ENCODE measurements at places on chromosomes 16 and 17.

DNA sequence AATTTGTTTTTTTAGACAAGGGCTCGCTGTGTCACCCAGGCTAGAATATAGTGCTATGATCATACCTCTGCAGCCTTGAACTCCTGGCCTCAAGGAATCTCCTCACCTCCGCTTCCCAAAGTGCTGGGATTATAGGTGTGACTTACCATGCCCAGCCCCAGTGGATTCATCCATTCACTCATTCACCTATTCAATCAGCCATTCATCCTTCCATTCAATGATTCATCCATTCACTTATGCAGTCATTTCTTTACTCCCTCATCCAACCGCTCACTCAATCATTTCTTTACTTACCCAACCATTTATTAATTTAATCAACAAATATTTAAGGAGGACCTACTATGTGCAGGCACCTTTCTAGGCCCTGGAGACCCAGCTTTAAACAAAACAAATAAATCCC is 25.7 kb downstream of the DEXI start:
- no peak for DNase-seq

DNA sequence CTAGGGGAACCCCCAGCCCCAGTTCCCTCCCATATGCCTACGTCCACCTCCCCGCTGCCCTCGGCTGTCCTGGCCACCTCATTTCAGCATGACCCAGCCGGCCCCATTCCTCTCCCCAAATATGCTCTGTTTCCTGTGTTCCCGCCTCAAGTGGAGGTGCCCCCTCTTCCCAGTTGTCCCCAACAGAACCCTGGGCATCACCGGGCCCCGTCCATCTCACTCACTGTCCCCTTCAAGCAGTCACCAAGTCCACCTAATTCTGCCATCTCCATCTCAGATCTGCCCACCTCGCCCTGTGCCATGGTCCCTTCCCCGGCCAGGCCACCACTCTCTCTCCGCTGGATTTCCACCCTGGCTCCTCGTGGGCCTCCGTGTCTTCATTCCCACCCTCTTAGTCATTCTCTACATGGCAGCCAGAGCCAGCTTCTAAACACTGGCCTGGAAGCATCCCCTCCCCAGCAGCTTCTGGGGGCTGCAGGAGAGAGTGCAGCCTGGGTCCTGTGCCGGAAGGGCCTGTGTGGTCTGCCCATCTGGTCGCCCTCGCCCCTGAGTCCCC is 12.8 kb downstream of the CDK3 start:
- DNase-seq = no peak

DNA sequence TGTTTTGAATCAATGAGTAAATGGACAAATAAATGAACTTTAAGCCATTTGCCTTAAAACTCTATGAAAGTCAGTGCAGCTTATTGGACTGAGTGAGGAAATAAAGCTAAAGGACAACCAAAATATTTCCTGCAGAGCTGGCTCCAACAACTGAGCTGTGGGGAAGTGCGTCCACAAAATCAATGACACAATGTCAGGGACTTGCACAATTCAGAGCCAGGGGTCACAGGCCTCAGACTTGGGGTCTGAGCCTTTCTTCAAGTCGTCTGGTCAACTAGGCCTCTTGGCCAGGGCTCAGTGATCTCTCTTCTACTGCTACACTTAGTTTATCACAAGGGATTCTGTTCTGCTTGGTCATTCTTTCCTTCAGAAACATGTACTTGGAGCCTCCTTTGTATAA is 26.2 kb upstream of the RHBDL3 start:
- no peak for DNase-seq

- no peak for DNase-seq
Measured at GRCh38 chr16:4395055-4395726, 21.2 kb downstream of the CORO7 start.

- DNase-seq = no peak
Measured at GRCh38 chr16:8194794-8195193, 395.5 kb downstream of the TMEM114 start.

- no peak for DNase-seq
Measured at GRCh38 chr16:29007730-29008593, 23.1 kb downstream of the LAT start.

DNA sequence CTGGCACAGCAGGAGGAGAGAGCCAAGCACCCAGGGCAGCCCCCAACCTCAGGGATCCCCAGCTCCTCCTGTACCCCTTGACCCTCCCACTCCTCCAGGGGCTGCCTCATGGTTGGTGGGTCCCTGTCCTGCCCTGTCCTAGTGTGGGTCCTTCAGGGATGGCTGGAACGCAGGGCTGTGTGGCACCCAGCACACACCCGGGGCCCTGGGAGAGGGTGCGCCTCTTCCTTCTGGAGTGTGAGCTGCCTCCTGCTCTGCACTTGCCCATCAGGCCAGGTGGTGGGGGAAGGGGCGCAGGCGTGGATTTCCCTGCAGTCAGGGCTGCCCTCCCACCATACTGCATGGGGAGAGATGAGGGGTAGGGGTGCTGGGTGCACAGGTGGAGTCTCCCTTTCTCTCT is 42.6 kb downstream of the SOCS1 start:
- no peak for DNase-seq

GRCh38 chr17:1300371-1300905 is 21.0 kb downstream of the TRARG1 start:
- DNase-seq = no peak

GRCh38 chr17:50949989-50950877 is 84.1 kb upstream of the TOB1 start:
- peak; percentile 63 for DNase-seq

- no peak for DNase-seq
Measured at GRCh38 chr17:65696739-65697394, 135.4 kb upstream of the AXIN2 start.

DNA sequence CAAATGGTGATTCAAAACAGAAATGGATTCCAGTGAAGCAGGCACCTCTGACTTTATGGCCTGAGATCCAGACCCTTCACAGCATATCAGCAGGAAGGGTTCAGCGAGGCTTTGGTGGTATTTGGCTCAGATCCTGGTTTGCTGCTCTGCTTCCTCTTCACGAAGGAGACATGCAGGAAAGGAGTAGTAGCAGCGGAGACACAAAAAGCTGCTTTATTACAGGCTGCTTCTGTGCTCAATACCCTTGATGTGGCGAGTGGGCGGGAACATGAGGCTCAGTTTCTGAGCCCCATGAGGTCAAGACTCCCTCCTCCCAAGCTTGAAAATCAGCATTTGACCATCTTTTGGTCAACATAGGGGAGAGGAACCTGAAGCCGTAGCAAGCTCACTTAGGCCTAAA is 213.3 kb upstream of the AXIN2 start:
- no peak for DNase-seq

- no peak for DNase-seq
Measured at GRCh38 chr16:73306901-73307413, 259.0 kb upstream of the ZFHX3 start.

DNA sequence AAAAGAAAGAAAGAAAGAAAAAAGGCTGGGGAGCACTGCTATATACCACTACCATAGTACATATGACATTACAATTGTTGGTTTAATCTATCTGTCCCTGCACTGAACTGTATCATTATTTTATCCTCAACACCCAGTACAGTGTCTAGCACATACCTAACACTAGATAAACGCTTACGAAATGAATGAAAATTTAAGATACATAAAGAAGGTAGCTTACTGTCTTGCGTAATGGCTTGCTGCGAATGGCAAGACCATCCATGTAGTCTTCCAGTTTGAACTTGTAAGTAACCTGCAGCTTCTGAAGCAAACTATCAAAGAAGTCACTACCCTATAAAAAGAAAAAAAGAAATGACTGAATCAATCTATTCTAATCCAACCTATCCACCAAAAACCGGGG is 6.6 kb downstream of the SMG6 start:
- DNase-seq = no peak

DNA sequence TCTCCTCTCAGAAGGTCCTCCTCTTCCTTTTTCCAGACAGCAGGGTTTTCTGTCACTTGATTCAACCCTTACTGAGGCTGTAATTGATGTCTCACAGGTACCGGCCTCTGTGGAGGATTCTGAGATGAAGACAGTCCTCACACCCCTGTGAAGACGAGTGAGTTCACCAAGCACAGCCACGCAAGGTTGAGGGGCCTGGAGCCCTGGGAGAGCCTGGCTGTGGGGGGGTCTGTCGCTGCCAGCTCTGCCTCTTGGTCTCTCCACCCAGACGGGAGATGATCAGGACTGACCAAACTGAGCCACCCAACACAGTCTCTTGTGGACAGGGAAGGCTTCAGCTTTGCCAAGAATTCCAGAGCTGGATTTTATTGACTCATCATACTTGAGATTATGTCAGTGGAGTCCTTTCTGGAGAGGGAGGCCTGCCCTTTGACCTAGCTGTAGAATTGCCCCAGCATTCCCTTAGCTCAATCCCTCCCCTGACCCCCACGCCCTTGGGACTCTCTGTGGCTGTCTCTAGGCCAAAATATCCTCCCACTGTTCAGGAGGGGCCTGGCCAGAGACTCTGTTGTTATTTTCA is 51.1 kb upstream of the CRHR1 start:
- DNase-seq = no peak

GRCh38 chr16:87721622-87722585 is 43.9 kb downstream of the KLHDC4 start:
- DNase-seq = no peak

GRCh38 chr17:7043182-7043496 is 753 bp downstream of the SLC16A11 start:
- DNase-seq = no peak

GRCh38 chr16:17926866-17927399 is 409.6 kb downstream of the NPIPA8 start:
- no peak for DNase-seq

- no peak for DNase-seq
Measured at GRCh38 chr17:1374431-1375177, 25.4 kb downstream of the YWHAE start.

- DNase-seq = no peak
Measured at GRCh38 chr16:29925105-29925756, 795 bp downstream of the KCTD13 start.

DNA sequence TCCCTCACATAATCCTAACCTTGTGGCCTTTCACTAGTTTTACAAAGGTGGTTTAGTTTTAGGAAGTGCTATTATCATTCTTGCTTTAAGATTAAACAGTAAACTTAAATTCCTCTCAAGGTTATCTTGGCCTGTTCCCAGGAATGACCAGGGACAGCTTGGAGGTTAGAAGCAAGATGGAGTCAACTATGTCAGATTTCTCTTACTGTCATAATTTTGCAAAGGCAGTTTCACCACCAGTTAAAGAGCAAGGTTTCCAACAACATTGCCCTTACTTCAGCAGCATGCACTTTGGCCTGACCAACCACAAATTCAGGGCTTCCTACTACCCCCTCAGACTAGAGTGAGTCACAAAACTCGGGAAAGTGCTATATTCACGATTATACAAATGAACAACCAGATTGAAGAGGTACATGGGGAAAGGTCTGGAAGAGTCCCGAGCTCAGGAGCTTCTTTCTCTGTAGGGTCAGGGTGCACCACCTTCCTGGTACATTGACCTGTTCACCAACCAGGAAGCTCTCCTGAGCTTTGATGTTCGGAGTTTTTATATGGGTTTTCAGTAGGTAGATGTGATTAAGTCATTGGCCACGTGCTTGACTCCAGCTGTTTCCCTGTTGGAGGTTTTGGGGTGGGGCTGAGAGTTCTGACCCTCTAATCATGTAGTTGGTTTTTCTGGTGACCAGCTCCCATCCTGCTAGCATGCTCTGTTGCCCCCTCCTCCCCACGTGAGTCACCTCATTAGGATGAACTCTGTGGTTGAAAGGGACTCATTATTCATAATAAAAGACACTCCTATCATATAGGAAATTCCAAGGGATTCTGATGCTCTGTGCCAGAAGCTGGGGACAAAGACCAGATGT is 19.4 kb downstream of the RHOT1 start:
- DNase-seq = no peak

- no peak for DNase-seq
Measured at GRCh38 chr16:51433599-51433998, 282.5 kb upstream of the SALL1 start.

GRCh38 chr17:35949401-35949800 is 5.9 kb upstream of the LYZL6 start:
- no peak for DNase-seq

GRCh38 chr17:13596241-13596923 is 5.3 kb downstream of the HS3ST3A1 start:
- no peak for DNase-seq

GRCh38 chr17:66920950-66921349 is 43.6 kb upstream of the CACNG4 start:
- DNase-seq = no peak

All from nucleus accumbens (tissue), 56 donors.